ENCODE measurements at places on chromosomes 7 and 10. TPM values are rescaled to one million over a fixed set of nuclear protein-coding genes. Genes with fewer than 3 reads are reported as not detected.

The H2AZ2 gene
- polyA plus RNA-seq: 127 TPM

The SUN3 gene
- polyA plus RNA-seq: not detected

The CPN1 gene
- polyA plus RNA-seq: 0.05 TPM

The HABP2 gene
- polyA plus RNA-seq: 0.10 TPM

The DNAH11 gene
- 0.14 TPM for polyA plus RNA-seq

The TWIST1 gene
- polyA plus RNA-seq: 28.4 TPM

The TMEM229A gene
- polyA plus RNA-seq: 0.73 TPM

The LRRC17 gene
- polyA plus RNA-seq: 3.8 TPM

The GPR146 gene
- polyA plus RNA-seq: 43.9 TPM

The CRTAC1 gene
- polyA plus RNA-seq: 7.5 TPM

The NODAL gene
- polyA plus RNA-seq: not detected

The OTUD1 gene
- polyA plus RNA-seq: 9.8 TPM

The PDSS1 gene
- 4.4 TPM for polyA plus RNA-seq

The CALHM1 gene
- polyA plus RNA-seq: not detected

The AGAP6 gene
- 8.1 TPM for polyA plus RNA-seq

The IL2RA gene
- 0.87 TPM for polyA plus RNA-seq

The FRAT1 gene
- polyA plus RNA-seq: 3.2 TPM

The EBF3 gene
- polyA plus RNA-seq: 5.1 TPM

The ZNF117 gene
- polyA plus RNA-seq: 3.1 TPM

The DENND10 gene
- 25.4 TPM for polyA plus RNA-seq

The BMPR1A gene
- polyA plus RNA-seq: 36.6 TPM

The LIPK gene
- polyA plus RNA-seq: not detected

The WEE2 gene
- not detected for polyA plus RNA-seq

The HOXA6 gene
- 4.4 TPM for polyA plus RNA-seq

The SLC39A12 gene
- 0.04 TPM for polyA plus RNA-seq

The WDFY4 gene
- polyA plus RNA-seq: 2.0 TPM

The GPR85 gene
- 1.4 TPM for polyA plus RNA-seq

The POT1 gene
- polyA plus RNA-seq: 15.9 TPM

The PTPN12 gene
- polyA plus RNA-seq: 54.7 TPM

The HMX3 gene
- not detected for polyA plus RNA-seq

The TFEC gene
- 0.96 TPM for polyA plus RNA-seq

The OR6V1 gene
- not detected for polyA plus RNA-seq

The XRCC2 gene
- polyA plus RNA-seq: 0.33 TPM

The TYW1 gene
- polyA plus RNA-seq: 13.7 TPM

The HTR5A gene
- not detected for polyA plus RNA-seq

The CALCR gene
- polyA plus RNA-seq: not detected

The MRLN gene
- not detected for polyA plus RNA-seq

The CCDC172 gene
- not detected for polyA plus RNA-seq

The MINDY4 gene
- 5.6 TPM for polyA plus RNA-seq

The WNT16 gene
- not detected for polyA plus RNA-seq

The PRLHR gene
- polyA plus RNA-seq: 0.16 TPM

The CREM gene
- 49.3 TPM for polyA plus RNA-seq

The PRSS58 gene
- not detected for polyA plus RNA-seq

The PTF1A gene
- polyA plus RNA-seq: not detected

The CRYGN gene
- 0.67 TPM for polyA plus RNA-seq

The TRIM50 gene
- polyA plus RNA-seq: 0.14 TPM
